Activated naive CD4-positive, alpha-beta T cell treated with anti-CD3 and anti-CD28 coated beads, Interleukin-2, amount 50 U/mL, for 16 hours (primary cell): ENCODE measurements at places on chromosomes 16 and 17.

DNA sequence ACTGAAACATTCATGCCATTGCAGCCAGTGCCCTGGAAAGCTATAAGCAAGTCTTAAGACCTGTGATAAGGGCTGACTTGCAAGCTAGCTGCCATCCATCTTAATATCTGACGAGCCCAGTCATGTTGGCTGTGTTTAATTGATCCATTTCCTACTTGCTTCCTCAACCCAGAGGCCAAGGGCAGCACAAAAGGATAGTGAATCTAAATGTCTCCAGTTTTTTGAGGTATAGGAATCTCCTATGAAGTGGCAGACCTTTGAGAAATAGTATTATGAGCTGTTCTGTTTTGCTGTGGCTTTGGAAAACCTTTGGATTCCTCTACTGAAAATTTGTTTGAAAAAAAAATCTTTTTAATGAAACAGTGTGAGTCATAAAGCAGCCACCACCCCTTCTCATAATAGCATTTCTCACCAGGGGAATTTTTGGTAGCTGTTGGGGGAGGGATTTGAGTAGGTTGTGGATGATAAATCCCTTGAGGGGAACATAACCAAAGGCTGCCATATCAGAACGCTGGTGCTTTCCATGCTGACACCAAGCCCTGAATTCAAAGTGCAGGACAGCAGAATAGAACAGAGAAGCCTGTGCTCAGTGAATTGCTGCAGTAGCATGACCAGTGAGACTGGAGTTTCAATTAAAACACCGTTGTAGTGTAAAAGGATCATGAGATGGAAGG is 12.9 kb downstream of the ZNRF1 start:
- peak; percentile 50 for DNase-seq

DNA sequence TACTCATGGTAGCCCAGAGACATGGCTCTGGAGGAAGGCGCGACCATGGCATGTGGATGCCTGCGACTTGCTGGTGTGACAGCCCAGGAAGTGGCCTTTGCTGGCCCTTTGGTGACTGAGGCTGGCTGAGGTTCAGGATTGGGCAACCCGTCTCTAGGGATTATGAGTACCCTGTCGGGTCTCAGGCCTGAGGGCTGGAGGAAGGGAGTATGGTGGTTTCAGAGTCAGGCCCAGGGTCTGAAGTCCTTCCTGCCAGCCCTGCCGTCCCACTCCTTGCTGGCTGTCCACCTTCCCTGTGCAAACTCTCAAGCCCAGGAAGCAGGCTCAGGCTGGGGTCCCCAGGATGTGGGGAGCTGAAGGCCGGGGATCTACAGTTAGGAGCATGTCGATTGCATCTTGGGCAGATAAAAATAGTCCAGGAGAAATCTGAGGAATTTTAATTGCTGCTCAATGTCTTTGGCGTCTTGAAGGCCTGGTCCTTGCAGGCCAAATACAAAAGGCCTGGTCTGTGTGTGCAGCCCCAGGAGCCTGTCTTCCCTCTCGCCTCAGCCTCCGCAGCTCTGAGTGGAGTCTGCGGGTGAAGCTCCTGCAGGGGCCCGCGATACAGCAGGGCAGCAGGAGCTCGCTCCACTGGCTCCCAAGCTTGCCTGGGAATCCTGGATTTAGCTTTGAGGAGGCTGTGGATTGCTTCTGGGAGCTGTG is 52.5 kb downstream of the NKD1 start:
- DNase-seq: no peak

- DNase-seq: no peak
Observed at GRCh38 chr16:8929086-8929748, 34.5 kb downstream of the USP7 start.

DNA sequence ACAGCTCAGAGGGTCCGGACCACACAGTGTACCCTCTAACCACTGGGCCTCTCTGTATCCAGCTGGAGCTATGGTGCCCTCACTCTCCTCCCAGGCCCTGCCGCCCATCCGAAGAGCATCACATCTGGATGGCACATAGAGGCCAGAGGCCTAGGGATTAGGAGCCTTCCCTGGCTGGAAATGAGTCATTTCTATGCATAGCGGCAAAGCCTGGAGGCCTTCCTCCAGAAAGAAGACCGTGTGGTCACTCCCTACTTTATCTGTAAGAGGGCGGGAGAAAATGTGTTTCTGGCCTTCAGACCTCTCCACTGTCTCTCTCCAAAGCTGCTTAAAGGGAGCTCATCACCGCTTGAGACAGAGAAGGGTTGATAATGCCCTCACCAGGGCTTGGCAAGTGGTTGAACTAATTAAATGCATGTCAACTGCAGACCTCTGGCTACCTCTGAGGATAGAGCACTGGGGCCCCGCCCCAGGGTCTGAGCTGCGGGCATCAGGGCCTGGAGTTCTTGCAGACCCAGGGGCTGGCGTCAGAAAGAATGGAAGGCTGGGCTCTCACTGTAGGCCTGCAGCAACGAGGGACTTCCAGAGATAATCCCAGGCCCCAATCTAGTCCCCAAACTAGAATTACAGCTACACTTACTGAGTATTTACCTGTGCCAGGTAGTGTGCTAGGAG is 122.2 kb downstream of the IRX5 start:
- DNase-seq: no peak

DNA sequence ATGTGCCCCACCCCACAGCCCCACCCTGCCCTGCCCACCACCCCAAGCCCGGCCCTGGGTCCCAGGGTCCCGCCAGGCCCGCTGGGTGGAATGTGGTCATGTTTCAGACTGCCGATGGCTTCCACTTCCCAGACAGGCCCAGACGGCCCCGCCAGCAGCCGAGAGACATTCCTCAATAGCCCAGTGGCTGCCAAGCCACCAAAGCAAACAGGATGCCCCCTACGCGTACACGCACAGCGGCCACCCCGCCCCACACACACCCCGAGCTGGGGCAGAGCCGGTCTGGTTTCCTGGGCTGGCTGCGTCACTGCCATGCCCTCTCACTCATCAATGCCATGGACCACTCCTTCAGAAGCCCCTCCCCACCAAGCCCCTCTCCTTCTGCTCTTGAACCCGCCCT is 1.2 kb upstream of the KRT17 start:
- no peak for DNase-seq

GRCh38 chr16:56102906-56103305 is 88.4 kb upstream of the GNAO1 start:
- no peak for DNase-seq

GRCh38 chr17:9529033-9529700 is 46.5 kb downstream of the STX8 start:
- no peak for DNase-seq

- DNase-seq: no peak
Observed at GRCh38 chr17:4931963-4932362, at the start of gene GP1BA. GP1BA (plus strand) TSS chr17:4932277; CDS start chr17:4932605, 328 bp downstream.

GRCh38 chr17:34781571-34782108 is 179.6 kb downstream of the CCT6B start:
- no peak for DNase-seq

DNA sequence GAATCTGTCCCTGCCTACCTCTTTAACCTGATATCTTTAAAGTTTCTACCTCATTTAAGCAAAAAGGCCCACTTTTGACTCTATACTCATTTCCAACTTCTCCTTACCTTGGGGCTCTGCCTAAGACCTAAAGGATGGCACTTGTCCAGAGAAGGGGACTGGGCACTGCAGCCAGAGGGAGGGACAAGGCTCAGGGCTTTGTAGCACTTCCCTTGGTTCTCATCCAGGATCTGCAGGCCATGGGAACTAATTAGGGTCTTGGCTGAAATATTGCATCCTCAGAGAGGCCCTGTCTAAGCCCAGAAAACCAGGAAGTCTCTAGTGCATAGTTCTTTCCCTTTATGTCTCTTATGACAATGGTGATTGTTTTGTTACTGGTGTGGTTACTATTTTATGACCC is 37.3 kb downstream of the IRX5 start:
- no peak for DNase-seq

DNA sequence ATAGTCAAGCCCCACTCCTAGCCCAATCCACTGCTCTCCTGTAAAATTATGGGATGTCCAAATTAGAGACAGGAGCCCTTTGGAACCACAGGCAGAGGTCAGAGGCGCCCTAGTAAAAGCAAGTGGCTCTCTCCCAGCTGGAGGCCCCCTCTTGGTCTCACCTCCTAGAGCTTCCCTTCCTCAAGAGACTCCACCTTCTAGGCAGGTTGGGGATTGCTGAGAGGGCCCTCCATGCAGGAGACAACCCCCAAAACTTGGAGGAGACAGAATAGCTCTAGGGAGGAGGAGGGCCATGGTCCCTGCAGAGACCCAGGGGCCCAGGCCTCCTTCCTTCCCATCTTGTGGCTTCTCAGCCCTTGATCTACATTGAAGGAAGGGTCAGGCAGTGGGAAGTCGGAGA is 29.4 kb downstream of the NEUROD2 start:
- no peak for DNase-seq

DNA sequence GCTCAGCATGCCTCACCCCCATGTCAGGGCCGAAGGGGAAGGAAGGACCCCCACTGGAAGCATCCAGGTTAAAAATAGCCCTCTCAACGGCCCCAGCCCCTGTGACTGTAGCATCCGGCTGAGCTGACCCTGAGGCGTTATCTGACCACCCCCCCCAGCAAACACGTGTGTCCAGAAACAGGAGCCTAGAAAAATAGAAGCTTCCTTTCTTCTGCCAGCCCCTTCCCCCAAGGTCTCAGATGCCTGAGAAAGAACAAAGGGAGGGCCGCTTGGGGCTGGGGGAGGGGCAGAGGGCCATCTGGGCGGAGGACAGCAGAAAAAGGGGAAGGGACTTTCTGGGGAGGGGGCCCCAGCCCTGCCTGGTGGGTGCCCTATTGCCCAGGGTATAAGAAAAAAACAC is 55.8 kb downstream of the ACTG1 start:
- no peak for DNase-seq

DNA sequence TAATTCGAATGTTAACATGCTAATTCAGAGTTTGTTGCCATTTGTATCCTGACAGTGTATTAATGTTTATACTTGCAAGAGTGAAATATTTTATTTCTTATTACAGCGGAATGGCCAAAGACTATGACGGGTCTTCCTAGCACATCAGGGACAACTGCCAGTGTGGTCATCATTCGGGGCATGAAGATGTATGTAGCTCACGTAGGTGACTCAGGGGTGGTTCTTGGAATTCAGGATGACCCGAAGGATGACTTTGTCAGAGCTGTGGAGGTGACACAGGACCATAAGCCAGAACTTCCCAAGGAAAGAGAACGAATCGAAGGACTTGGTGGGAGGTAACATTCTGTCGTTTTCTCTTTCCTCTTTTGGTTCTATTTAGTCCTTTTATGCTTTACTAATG is 23.4 kb downstream of the PPM1D start:
- no peak for DNase-seq

DNA sequence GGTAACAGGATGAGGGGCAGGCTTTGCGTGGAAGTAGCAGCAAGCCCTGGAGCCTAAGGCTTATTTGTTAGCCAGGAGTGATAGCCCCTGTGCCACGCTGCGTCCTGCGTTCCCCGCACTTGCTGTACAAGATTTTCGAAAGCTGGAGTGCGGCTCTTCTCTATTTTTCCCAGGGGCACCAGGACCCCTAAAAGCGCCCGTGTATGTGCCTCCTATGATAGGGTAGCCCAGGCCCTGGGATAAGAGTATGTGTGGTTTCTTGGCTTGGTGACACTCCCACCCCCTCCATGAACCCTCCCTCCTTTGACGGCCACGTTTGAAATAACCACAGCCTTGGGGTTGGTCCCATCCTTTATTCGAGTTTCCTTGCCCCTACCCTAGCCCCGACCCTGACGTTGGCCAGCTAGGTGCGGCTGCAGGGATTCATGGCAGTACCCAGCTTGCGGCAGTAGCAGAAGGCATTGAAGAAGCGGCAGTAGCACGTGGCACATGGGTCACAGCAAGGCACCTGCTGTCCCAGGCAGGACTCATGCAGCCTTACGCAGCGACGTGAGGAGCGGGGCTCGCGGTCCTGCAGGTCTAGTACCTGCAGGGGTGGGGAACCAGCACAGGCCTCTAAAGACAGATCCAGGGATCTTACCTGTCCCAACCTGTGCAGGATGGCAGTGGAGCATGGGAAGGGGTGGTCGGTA is 968 bp downstream of the AGRP start:
- no peak for DNase-seq

DNA sequence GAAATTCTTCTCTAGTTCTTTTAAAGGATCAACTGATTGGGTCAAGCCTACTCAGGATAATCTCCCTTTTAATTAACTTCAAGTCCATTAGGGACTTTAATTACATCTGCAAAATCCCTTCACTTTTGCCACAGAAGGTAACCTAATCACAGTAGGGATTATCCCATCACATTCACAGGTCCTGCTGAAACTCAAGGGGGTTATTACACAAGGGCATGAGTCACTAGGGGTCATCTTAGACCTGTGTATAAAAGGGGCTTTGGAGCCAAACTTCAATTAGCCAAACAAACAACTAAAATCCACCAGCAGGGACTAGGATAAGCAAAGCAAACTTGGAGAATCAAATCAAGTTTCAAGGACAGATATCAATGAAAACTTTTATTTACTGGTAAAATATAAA is 19.4 kb downstream of the CIAPIN1 start:
- DNase-seq: no peak

DNA sequence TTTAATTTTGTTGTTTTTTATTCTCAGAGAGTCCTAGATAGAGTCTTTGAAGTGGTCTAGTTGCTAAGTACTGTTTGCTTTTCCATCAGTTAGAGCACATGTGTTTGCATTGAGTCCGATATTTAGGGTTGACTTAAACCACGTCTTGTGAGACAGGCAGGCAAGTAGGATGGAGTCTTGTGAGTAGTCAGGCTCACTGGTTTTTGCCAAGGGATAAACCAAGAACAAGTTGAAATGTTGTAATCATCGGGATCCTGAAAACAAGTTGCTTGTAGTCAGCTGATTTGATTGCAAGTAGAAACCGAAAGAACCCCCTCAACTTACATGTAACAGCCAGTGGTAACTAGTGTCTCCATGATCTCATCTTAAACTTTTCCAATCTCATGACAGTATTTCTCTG is 17.2 kb downstream of the ATP6V0A1 start:
- DNase-seq: no peak

GRCh38 chr17:76511668-76512365 is 10.6 kb upstream of the RHBDF2 start:
- no peak for DNase-seq

DNA sequence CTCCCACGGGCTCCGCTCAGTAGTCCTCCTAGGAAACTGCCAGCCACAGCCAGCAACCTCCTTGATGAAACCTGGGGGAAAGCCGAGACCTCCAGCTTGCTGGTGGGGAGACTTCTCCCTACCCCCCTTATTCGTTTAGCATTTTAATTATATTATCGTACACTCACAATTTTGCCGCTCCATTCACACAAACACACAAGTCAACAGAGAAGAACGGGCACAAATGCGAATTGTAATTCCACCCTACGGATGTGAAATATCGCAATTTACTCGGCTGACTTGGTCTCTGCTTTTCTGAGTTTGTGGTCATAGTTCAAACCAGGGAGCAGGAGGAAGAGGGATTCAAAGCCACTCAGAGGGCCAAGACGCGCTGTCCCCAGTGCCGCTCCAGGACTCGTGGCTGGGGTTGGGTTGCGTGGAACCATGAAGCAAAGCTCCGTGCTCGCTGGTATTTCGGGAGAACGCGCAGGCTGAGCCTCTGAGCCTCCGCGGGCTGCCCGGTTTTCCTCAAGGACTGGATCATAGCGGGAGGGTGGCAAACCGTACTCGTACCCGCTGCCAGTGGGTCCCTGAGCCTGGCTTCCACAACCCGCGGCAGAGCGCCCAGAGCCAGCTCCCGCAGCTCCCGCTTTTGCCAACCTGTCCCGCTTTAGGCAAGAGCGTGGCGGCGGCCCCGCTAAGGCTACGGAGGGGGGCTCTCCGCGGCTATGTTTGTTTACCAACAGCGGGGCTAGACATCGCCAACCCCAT is 2.0 kb downstream of the LHX1 start:
- DNase-seq: no peak
